Skeletal muscle tissue (tissue), 5 donors: ENCODE measurements at places on chromosomes 7 and 10. TPM values are rescaled to one million over a fixed set of nuclear protein-coding genes. Genes with fewer than 3 reads are reported as not detected.

Gene DNAH11
- total RNA-seq: under 0.01 TPM

Gene NPTX2
- 3.1 TPM for total RNA-seq

Gene ATP6V0E2
- 5.2 TPM for total RNA-seq

Gene TFPI2
- 1.0 TPM for total RNA-seq

Gene AMPH
- 9.4 TPM for total RNA-seq

Gene RET
- 1.6 TPM for total RNA-seq

Gene FUOM
- 9.4 TPM for total RNA-seq

Gene TMEM236
- under 0.01 TPM for total RNA-seq

Gene NUTM2E
- total RNA-seq: not detected

Gene HDAC9
- total RNA-seq: 52.7 TPM

Gene UBTD1
- total RNA-seq: 8.4 TPM

Gene SLC16A9
- 3.1 TPM for total RNA-seq

Gene IKZF1
- total RNA-seq: 2.1 TPM

Gene CYP3A5
- 1.0 TPM for total RNA-seq

Gene JCAD
- total RNA-seq: 19.8 TPM

Gene AGR2
- total RNA-seq: 3.1 TPM

Gene COPS6
- 57.4 TPM for total RNA-seq

Gene AKR1C4
- not detected for total RNA-seq

Gene SPDYE8
- not detected for total RNA-seq

Gene CADPS2
- total RNA-seq: 12.5 TPM

Gene LFNG
- 23.0 TPM for total RNA-seq

Gene PRSS1
- not detected for total RNA-seq

Gene RHBDD2
- 7.8 TPM for total RNA-seq

Gene PTN
- 21.9 TPM for total RNA-seq

Gene HMX2
- total RNA-seq: not detected

Gene PPP1R17
- not detected for total RNA-seq

Gene CD36
- 533 TPM for total RNA-seq
